ENCODE measurements at places on chromosomes 7 and 10.

GRCh38 chr10:116771101-116771958, 29.0 kb upstream of the HSPA12A start:
- DNase-seq = no peak

GRCh38 chr10:57420881-57421280, 846.8 kb downstream of the IPMK start:
- no peak for DNase-seq

GRCh38 chr7:106269254-106269961, 15.4 kb downstream of the NAMPT start:
- DNase-seq = no peak

DNA sequence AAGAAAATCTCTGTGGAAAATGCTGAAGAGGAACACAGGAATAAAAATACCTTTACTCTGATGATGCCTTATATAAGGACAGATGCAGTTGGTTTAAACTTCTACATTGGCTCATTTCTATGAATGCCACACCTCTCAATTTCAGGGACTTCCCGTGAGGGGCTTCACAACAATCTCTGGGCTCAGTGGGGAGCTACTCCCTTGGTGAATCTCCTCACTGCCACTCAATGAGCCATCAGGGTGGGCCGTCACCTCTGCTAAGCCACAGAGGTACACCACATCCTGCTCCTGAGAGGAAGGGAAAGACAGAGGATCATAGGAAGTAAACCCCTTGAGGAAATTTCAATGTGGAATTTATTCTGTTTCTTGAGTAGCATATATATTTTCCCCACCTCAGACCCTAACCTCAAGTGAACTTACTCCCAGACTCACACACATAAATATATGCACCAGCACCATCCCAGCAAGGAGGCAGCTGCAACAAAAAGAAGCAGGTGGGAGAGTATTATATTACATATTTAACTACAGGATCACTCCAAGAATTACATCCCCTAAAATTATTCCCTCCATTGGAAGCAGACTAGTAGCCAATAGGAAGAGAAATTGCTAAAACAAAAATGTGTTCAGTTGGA, 63.3 kb upstream of the PRSS1 start:
- no peak for DNase-seq

DNA sequence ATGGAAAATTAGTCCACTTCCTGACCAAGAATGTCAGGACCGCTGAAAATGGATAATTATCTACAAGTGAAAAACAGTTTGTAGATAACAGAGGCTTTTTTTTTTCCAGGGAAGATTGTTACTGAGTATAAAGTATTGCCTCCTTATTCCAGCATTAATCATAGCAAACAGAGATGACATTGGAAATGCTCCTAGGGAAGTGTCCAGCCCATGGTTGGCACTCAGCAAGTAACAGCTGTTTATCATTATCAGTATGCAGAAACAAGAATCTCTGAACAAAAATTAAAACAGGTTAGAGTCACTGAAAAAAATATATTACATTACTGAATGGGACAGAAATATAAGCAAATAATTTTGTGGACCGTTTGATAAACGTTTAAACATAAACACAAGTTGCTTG, 14.6 kb downstream of the FGL2 start:
- no peak for DNase-seq

DNA sequence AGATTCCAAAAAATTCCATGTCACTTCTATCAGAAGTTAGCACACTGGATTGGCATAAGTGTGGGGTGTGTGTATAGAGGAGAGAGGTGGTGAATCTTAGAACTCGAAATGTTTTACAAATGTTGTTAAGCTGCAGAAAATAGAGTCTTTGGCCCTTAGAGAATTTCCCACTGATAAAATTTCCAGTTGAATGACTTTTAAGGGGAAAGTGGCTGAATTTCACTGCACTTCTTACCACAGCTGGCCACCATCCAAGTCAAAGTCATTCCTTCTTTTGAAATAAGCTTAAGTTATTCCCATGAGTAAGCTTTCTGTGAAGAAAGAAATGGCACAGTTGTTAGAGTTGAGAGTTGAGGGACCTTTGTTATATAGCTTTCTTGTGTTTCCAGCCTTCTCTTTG, 13.9 kb downstream of the VCL start:
- no peak for DNase-seq

DNA sequence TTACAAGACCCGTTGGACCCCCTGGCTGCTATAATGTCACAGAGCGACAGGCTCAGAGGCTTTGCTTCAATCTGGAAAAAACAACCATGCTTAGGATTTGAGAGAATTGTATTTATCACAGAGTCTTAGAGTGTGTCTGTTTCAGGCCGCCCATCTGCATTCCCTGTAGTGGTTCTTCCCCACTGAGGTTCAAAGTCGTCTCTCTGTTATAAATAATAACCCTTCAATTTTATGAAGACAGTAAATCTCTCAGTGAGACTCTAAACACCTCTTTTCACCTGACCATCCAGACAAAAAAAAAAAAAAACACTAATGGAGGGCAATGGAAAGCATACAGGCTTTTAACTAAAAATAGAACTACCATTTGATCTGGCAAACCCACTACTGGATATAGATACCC, 565.4 kb upstream of the AUTS2 start:
- no peak for DNase-seq

DNA sequence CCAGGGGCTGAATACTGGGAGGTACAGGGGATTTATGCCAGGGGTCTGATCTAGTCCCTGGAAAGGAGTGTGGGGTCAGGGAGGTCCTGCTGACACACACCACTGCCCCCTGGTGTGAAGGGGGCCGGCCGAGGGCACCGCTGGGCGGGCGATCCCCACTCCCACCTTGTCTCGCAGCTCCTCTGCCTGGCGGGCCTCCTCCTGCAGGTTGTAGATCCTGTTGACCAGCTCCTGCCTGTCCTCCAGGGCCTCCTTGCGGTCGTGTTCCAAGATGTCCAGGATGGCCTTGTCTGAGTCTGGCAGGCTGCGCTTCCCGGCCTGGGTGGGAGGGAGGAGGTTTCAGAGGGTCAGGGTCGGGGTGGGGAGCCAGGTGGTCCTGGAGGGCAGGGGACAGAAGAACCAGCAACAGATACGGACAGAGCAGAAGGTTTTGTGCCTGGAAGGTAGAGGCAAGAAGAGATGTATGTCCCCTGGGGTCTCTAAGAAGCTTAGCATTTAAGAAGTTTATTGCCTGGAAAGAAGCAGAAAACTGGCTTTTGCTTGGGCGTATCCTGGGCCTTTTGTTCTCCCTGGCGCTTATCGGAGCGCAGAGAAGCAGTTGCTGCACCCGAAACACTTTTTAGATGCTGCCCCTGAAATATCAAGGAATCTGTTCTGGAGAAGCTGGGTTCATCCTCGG, 94.5 kb upstream of the GNA12 start:
- peak; percentile 9 for DNase-seq

GRCh38 chr10:10618139-10618538, 399.5 kb upstream of the CELF2 start:
- DNase-seq = no peak
